Adrenal gland (tissue), 19 donors: ENCODE measurements at places on chromosomes 3 and 15. TPM values are rescaled to one million over a fixed set of nuclear protein-coding genes. Genes with fewer than 3 reads are reported as not detected.

The RPL32 gene
- total RNA-seq: 971 TPM

The NME9 gene
- total RNA-seq: 1.1 TPM

The C3orf22 gene
- total RNA-seq: not detected

The CTXN2 gene
- not detected for total RNA-seq

The MYRIP gene
- 1.1 TPM for total RNA-seq

The KATNBL1 gene
- 10.3 TPM for total RNA-seq

The MUSTN1 gene
- not detected for total RNA-seq

The C3orf49 gene
- total RNA-seq: not detected

The PTH1R gene
- 48.3 TPM for total RNA-seq

The UMPS gene
- 37.4 TPM for total RNA-seq

The ZNF502 gene
- total RNA-seq: 5.7 TPM
